ENCODE measurements at places on chromosomes 7 and 10. TPM values are rescaled to one million over a fixed set of nuclear protein-coding genes. Genes with fewer than 3 reads are reported as not detected.

HHEX gene
- 16.6 TPM for total RNA-seq

PLAU gene
- total RNA-seq, result 163 TPM

OR9A2 gene
- not detected for total RNA-seq

CLEC2L gene
- total RNA-seq, result not detected

ZFAND4 gene
- 6.0 TPM for total RNA-seq

C10orf71 gene
- not detected for total RNA-seq

TDRD1 gene
- total RNA-seq, result not detected
